ENCODE measurements at places on chromosomes 1 and 21. TPM values are rescaled to one million over a fixed set of nuclear protein-coding genes. Genes with fewer than 3 reads are reported as not detected.

Gene OLFML3
- polyA plus RNA-seq: not detected

Gene MOB3C
- polyA plus RNA-seq: 10.7 TPM

Gene SESN2
- polyA plus RNA-seq: 5.9 TPM

Gene CIART
- polyA plus RNA-seq: not detected

Gene KCNJ10
- polyA plus RNA-seq: not detected

Gene LIN28A
- polyA plus RNA-seq: not detected
